Natural killer cell treated with Interleukin-12 subunit alpha and Interleukin-12 subunit beta and Interleukin-15 and Interleukin-18, amount 100 ng/mL, for 72 hours (primary cell): ENCODE measurements at places on chromosomes 16 and 17. TPM values are rescaled to one million over a fixed set of nuclear protein-coding genes. Genes with fewer than 3 reads are reported as not detected.

The NOXO1 gene
- not detected for total RNA-seq

The SYNGR3 gene
- 43.6 TPM for total RNA-seq

The DNAI2 gene
- not detected for total RNA-seq

The CPHXL2 gene
- total RNA-seq, result not detected

The MYLK3 gene
- 0.59 TPM for total RNA-seq

The TRIM47 gene
- 2.1 TPM for total RNA-seq

The GFER gene
- total RNA-seq, result 41.7 TPM

The CCDC144A gene
- 1.5 TPM for total RNA-seq

The C17orf67 gene
- 1.9 TPM for total RNA-seq

The ALOX12B gene
- 0.62 TPM for total RNA-seq

The BAHCC1 gene
- total RNA-seq, result 0.52 TPM

- no peak overlapping the region for H3K27ac ChIP-seq
- H3K4me3 ChIP-seq, result no peak overlapping the region
- no peaks in the 10 kb centered on the region for H3K36me3 ChIP-seq
- H3K27me3 ChIP-seq, result no peaks in the 10 kb centered on the region
These were observed 9.0 kb downstream of the NTAN1 start for GRCh38 chr16:15046692-15047376.

GRCh38 chr16:74078511-74079231 is 217.9 kb upstream of the PSMD7 start:
- no peak for DNase-seq
- H3K36me3 ChIP-seq, result no peaks in the 10 kb centered on the region
- H3K27me3 ChIP-seq, result peaks cover 2% of the 10 kb centered on the region
- H3K27ac ChIP-seq, result no peak overlapping the region
- no peaks in the 10 kb centered on the region for H3K4me1 ChIP-seq
- no peak overlapping the region for H3K4me3 ChIP-seq

GRCh38 chr17:13323990-13324389 is 277.7 kb downstream of the HS3ST3A1 start:
- no peak overlapping the region for H3K4me3 ChIP-seq
- no peaks in the 10 kb centered on the region for H3K4me1 ChIP-seq
- no peaks in the 10 kb centered on the region for H3K27me3 ChIP-seq
- no peaks in the 10 kb centered on the region for H3K36me3 ChIP-seq

DNA sequence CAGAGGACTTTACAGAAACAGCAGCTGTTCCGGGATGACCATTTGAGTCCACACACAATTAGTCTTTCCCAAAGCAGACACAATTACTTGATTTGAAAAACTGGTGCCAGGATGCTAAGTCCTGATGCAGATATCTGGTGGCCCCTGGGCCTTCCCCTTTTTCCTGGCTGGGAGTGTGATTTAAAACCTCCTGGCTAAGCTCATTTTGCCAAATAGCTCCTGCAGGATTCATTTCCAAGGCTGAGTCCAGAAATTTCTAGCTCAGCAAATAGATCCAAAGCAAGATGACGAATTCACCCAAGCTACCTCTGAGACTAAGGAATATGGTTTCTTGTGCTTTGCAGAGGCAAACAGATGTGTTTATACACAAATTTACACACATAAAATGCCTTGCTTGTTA is 422.2 kb downstream of the CA10 start:
- no peaks in the 10 kb centered on the region for H3K36me3 ChIP-seq
- no peak for DNase-seq
- H3K4me1 ChIP-seq, result no peaks in the 10 kb centered on the region

DNA sequence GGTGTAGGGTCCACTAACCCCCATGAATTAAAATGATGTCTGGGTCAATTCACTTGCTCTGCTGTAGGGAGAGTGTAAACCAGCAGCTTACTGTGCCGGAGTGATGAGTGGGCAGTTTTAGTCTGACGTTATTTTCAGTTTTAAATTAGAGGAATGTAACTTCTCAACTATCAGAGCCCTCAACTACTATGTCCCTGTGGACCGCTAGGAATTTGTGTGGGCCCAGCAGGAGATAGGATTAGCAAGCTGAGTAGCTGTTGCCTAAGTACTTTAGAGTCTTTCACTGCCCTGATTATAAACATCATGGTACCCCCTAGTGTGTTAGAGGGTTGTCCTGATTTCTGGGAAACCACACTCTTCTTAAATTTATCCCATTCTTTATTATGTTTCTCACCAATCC is 11.4 kb downstream of the MARVELD3 start:
- no peak overlapping the region for H3K27ac ChIP-seq
- H3K36me3 ChIP-seq, result no peaks in the 10 kb centered on the region
- no peaks in the 10 kb centered on the region for H3K4me1 ChIP-seq
- no peaks in the 10 kb centered on the region for H3K27me3 ChIP-seq

DNA sequence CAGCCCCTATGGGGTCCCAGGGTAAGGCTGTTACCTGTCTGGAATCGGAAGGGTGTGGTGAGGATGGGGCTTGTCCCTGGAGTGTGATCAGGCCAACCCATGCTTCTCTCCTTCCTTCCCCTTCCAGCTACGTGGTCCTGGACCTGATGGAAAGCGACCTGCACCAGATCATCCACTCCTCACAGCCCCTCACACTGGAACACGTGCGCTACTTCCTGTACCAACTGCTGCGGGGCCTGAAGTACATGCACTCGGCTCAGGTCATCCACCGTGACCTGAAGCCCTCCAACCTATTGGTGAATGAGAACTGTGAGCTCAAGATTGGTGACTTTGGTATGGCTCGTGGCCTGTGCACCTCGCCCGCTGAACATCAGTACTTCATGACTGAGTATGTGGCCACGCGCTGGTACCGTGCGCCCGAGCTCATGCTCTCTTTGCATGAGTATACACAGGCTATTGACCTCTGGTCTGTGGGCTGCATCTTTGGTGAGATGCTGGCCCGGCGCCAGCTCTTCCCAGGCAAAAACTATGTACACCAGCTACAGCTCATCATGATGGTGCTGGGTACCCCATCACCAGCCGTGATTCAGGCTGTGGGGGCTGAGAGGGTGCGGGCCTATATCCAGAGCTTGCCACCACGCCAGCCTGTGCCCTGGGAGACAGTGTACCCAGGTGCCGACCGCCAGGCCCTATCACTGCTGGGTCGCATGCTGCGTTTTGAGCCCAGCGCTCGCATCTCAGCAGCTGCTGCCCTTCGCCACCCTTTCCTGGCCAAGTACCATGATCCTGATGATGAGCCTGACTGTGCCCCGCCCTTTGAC is 2.4 kb downstream of the MAPK7 start:
- no peak for DNase-seq
- no peaks in the 10 kb centered on the region for H3K36me3 ChIP-seq
- H3K4me1 ChIP-seq, result peaks cover 33% of the 10 kb centered on the region
- no peak overlapping the region for H3K4me3 ChIP-seq

- no peaks in the 10 kb centered on the region for H3K4me1 ChIP-seq
- no peaks in the 10 kb centered on the region for H3K36me3 ChIP-seq
- DNase-seq, result no peak
- no peak overlapping the region for H3K27ac ChIP-seq
- H3K4me3 ChIP-seq, result no peak overlapping the region
These were observed 26.0 kb upstream of the MON1B start for GRCh38 chr16:77165006-77165405.

DNA sequence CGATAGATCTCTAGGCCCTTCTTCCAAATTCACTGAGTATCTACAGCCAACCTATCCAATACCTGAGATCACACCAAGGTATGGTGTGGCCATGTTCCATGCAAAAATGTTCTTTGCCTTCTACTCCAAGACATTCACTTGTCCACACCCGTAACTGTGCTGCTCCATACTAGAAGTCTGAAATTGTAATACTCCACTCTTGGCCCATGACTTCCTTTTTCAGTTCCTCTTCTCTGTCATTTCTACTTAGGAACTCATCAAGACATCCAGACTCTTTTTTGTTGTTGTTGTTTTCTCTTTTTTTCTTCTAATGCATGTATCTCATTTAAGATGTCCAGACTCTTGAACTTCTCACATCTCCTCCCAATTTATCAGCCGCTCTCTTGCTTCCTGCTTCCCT is 42.5 kb upstream of the KSR1 start:
- no peak overlapping the region for H3K4me3 ChIP-seq
- H3K27me3 ChIP-seq, result peaks cover 5% of the 10 kb centered on the region
- no peak for DNase-seq
- H3K27ac ChIP-seq, result no peak overlapping the region

DNA sequence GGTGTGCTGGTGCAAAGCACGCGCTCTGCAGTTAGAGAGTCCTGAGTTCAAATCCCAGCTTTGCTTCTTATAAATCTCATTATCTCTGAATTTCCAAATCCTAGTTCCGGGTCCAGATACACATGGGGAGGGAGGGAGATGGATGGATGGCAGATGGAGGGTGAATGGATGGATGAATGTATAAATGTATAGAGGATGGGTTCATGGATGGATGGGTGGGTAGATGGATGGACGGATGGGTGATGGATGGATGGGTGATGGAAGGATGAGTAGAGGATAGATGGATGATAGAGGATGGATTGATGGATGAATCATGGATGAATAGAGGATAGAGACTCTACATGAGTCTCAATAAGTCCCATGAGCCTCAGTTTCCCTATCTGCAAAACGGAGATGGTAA is 89.9 kb downstream of the MYH11 start:
- H3K27ac ChIP-seq, result no peak overlapping the region
- H3K4me3 ChIP-seq, result no peak overlapping the region

GRCh38 chr16:68760671-68761275 is 23.7 kb downstream of the CDH1 start:
- peaks cover 13% of the 10 kb centered on the region for H3K27me3 ChIP-seq
- H3K4me1 ChIP-seq, result peaks cover 8% of the 10 kb centered on the region
- no peaks in the 10 kb centered on the region for H3K36me3 ChIP-seq
- H3K4me3 ChIP-seq, result no peak overlapping the region
- no peak overlapping the region for H3K27ac ChIP-seq

DNA sequence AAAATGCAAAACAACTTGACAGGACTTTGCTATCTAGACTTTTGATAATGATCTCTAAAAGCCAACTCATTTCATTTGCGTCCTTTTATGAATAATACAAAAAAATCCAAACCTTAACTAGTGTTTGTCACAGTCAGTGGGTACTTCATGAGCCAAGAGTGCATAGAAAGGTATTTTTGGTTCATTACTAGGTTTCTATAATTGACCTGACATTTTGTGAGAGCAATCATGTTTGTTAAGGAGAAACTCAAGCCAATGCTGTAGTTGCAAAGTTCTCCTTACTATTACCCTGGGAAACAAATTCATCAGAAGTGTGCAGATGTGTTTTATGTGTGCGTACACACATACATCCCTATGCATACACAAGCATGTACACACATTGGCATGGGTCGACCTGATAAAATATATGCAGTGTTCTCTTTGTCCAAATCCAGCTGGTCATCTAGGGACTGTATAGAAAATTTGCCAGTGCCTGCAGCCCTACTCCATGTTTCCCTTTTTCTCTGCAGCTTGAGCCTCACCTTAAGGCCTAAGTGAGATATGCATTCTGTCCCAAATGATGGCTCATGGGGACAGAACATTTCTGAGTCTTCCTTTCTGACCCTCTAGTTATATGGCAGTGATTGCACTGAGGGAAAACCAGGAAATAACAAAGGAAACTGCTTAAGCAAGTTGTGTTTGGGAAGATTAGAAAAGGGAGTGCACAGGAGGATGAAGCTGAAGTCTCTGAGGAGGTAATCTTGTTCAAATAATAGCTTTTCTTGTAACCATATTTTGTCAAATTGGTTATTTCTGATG is 128.1 kb downstream of the CDH13 start:
- DNase-seq, result no peak
- H3K4me3 ChIP-seq, result no peak overlapping the region
- peaks cover 7% of the 10 kb centered on the region for H3K4me1 ChIP-seq
- no peaks in the 10 kb centered on the region for H3K36me3 ChIP-seq

DNA sequence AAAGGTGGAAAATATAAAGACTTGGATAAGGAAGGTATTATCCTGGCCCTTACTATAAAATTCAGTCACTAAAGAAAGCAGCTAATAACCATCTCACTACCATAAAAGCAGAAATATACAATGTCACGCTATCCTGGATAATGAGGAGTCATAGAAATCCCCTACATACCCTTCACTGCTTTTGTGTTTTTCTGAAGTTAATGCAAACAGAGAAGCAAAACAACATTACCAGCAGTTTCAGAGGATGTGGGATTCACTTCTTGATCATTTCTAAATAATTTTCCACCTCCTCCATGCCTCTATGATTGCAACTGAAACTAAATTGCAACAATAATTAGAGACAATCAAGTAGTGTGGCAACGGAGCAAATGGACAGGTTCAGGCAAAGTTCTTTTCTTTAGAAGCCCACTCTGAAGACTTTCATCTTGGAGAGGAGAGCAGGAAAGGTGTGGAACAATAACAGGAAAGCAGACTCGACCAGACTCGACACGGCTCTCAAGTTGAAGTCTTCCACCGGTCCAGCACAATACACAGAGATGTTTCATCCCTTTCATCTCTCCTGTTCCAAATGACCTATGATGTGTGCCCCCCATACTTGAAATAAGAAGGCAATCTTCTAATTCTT is 10.2 kb downstream of the CYTH1 start:
- no peaks in the 10 kb centered on the region for H3K27me3 ChIP-seq
- DNase-seq, result no peak
- peak overlapping the region; percentile 89 for H3K27ac ChIP-seq
- peak overlapping the region; percentile 84 for H3K4me3 ChIP-seq

GRCh38 chr17:58631523-58632323 is 60.1 kb downstream of the TEX14 start:
- peaks cover 8% of the 10 kb centered on the region for H3K4me1 ChIP-seq
- H3K4me3 ChIP-seq, result no peak overlapping the region
- no peak overlapping the region for H3K27ac ChIP-seq
- no peaks in the 10 kb centered on the region for H3K36me3 ChIP-seq

DNA sequence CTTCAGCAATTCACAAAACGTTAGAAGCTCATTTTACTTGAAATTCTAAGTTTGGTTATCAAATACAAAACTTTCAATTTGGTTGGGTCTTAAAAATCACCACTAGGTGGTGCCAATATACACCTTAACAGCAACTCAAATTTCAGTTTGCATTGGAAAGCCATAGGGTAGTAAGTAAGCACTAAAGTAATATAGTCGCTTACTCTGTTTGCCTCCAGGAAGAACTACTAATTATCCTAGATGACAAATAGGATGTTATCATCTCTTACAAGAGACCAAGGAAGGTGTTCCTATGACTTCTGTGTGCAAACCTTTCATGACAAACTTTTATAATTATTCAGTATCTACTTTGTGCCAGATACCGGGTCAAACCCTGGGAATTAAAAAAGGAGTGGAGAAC is 93.3 kb downstream of the MYO1D start:
- no peak overlapping the region for H3K27ac ChIP-seq
- no peak for DNase-seq
- H3K27me3 ChIP-seq, result peaks cover 6% of the 10 kb centered on the region
- no peaks in the 10 kb centered on the region for H3K36me3 ChIP-seq
- no peaks in the 10 kb centered on the region for H3K4me1 ChIP-seq

- H3K4me3 ChIP-seq, result peak overlapping the region; percentile 23
- H3K4me1 ChIP-seq, result peaks cover 27% of the 10 kb centered on the region
- DNase-seq, result peak; percentile 69
- no peaks in the 10 kb centered on the region for H3K36me3 ChIP-seq
These were observed 36.3 kb downstream of the GAS7 start for GRCh38 chr17:10162096-10162495.

DNA sequence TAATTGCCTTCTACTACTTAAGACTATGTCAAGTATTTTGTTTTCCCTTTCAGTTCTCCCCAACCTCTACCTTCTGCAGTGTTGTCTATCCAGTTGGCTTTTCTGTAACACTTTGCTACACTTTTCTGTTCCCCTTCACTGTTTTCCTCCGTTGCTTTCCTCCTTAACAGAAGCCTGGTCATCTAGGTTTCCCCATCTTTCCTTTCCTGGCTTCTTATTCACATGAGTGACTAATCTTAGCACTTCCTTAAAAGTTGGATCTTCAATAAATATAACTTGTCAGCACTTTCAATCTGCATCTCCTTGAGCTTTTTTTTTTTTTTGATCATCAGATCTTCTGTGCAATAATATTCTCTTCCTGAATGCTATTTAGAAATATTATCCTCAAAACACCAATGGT is 2.8 kb upstream of the SLFN11 start:
- H3K4me3 ChIP-seq, result peak overlapping the region; percentile 29
- H3K4me1 ChIP-seq, result peaks cover 37% of the 10 kb centered on the region
- peaks cover 10% of the 10 kb centered on the region for H3K36me3 ChIP-seq
- H3K27me3 ChIP-seq, result no peaks in the 10 kb centered on the region
- no peak for DNase-seq
